Activated T-helper 1 cell treated with anti-CD3 and anti-CD28 coated beads, Interleukin-12 subunit alpha, Interleukin-12 subunit beta, Interleukin-2, Interleukin-4 antibody, amounts not matched to agents 30 ng/mL and 10 ng/mL and 1 ng/mL, durations not matched to agents 14 hours and 24 hours and 36 hours (primary cell): ENCODE measurements at places on chromosomes 3 and 15.

- H3K36me3 ChIP-seq: peaks cover 25% of the 10 kb centered on the region
- no peak overlapping the region for H3K4me3 ChIP-seq
- DNase-seq: no peak
- no peak overlapping the region for H3K27ac ChIP-seq
Measured at GRCh38 chr15:65738649-65739048, 53.4 kb downstream of the DENND4A start.

DNA sequence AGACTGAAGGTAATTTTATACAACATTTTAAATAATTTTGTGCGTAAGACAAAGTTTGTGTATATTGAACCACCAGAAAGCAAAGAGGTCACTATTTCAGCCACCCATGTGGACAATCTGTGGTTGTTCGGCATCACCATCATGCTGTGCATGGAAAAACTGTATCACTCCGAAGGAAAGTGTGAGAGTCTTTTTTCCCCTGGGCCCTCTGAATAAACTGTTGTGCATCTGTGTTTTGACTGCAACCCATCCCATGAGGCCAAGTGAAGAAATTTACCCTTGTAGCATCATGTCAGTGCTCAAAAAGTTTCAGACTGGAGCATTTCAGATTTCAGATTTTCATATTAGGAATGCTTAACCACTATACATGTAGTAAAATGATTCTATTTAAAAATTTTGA is 85.3 kb downstream of the IMPG2 start:
- DNase-seq: no peak
- H3K4me3 ChIP-seq: no peak overlapping the region
- no peak overlapping the region for H3K27ac ChIP-seq
- H3K27me3 ChIP-seq: no peaks in the 10 kb centered on the region
- no peaks in the 10 kb centered on the region for H3K4me1 ChIP-seq

DNA sequence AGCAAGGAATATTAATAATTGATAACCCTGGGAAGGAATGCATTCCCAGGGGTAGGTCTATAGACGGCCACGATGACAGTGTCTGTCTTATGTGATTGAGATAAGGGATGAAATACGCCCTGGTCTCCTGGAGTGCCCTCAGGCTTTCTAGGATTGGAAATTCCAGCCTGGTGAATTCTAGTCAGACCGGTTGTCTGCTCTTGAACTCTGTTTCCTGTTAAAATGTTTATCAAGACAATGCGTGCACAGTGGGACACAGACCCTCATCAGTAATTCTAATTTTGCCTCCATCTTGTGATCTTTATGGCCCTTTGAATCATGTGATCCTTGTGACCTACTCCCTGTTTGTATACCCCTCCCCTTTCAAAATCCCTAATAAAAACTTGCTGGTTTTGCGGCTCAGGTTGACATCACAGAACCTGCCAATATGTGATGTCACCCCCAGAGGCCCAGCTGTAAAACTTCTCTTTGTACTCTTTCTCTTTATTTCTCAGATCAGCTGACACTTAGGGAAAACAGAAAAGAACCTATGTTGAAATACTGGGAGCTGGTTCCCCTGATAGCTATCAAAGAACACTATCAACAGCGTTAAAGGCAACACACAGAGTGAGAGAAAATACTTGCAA is 183.3 kb downstream of the PDE8A start:
- no peak overlapping the region for H3K27ac ChIP-seq
- no peaks in the 10 kb centered on the region for H3K36me3 ChIP-seq
- no peak overlapping the region for H3K4me3 ChIP-seq
- peaks cover 4% of the 10 kb centered on the region for H3K4me1 ChIP-seq

DNA sequence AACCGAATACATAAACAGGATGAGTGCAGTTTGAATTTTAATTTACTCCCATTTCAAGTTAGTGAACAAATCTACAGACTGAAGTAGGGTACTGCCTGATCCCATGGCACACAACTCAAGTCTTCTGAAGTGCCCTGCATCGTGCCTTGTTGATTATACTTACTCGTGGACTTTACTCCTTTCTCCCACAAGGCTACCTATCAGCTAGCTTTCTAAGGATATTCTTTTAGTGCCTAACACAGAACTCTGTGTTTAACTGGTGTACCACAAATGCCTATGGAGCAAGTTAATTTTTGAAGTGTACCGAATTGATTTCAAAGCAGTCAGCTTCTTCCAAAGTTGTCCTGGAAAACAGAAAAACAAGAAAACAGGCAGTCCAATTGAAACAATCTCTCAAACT is 119.8 kb downstream of the TNIK start:
- H3K27ac ChIP-seq: no peak overlapping the region
- DNase-seq: no peak
- peaks cover 7% of the 10 kb centered on the region for H3K36me3 ChIP-seq
- H3K27me3 ChIP-seq: no peaks in the 10 kb centered on the region

DNA sequence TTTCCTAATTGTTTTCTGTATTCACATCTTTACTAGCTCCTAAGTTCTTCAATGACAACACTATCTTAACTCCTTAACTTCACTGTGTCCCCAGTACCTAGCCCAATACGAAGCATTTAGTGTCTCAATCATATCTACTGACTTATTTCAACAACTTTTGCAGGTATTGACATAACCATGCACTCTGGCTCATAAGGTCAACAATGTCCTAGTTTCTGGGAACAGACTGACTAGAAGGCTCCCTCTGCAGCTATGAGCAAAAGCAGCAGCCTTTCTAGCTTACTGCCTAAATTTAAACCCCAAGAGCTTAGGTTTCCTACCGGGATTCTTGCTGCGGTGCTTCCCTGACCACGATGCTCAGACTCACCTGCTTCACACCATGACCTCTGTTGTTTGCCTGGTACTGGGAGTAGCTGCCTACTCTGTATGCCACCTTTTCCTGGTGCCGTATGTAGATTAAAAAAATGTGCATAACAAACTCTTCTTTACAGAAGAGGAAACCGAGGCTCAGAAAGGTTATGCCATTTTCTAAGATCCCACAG is 767.7 kb downstream of the TUSC7 start:
- no peak overlapping the region for H3K27ac ChIP-seq
- H3K4me3 ChIP-seq: no peak overlapping the region
- no peaks in the 10 kb centered on the region for H3K4me1 ChIP-seq
- no peaks in the 10 kb centered on the region for H3K27me3 ChIP-seq
- H3K36me3 ChIP-seq: no peaks in the 10 kb centered on the region

DNA sequence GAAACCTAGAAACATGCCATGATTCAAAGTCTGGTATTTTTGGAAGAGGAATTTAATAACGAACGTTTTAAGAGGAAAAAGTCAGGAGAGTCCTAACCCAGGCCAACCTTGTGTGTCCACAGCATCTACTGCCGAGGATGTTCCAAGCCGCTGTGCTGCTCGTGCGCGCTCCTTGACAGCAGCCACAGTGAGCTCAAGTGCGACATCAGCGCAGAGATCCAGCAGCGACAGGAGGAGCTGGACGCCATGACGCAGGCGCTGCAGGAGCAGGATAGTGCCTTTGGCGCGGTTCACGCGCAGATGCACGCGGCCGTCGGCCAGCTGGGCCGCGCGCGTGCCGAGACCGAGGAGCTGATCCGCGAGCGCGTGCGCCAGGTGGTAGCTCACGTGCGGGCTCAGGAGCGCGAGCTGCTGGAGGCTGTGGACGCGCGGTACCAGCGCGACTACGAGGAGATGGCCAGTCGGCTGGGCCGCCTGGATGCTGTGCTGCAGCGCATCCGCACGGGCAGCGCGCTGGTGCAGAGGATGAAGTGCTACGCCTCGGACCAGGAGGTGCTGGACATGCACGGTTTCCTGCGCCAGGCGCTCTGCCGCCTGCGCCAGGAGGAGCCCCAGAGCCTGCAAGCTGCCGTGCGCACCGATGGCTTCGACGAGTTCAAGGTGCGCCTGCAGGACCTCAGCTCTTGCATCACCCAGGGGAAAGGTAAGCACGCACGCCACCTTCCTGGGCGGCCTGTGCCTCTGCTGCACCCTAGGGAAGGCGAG is 28.4 kb downstream of the PML start:
- no peak overlapping the region for H3K27ac ChIP-seq
- H3K36me3 ChIP-seq: peaks cover 30% of the 10 kb centered on the region
- DNase-seq: no peak

- peaks cover 30% of the 10 kb centered on the region for H3K27me3 ChIP-seq
- DNase-seq: no peak
- no peak overlapping the region for H3K4me3 ChIP-seq
- no peak overlapping the region for H3K27ac ChIP-seq
- peaks cover 18% of the 10 kb centered on the region for H3K4me1 ChIP-seq
- H3K36me3 ChIP-seq: no peaks in the 10 kb centered on the region
Measured at GRCh38 chr15:93231261-93231925, 142.4 kb upstream of the RGMA start.

- H3K27me3 ChIP-seq: peaks cover 3% of the 10 kb centered on the region
- no peak overlapping the region for H3K27ac ChIP-seq
- no peaks in the 10 kb centered on the region for H3K4me1 ChIP-seq
- no peak for DNase-seq
Measured at GRCh38 chr15:28021281-28022039, 77.7 kb downstream of the OCA2 start.

DNA sequence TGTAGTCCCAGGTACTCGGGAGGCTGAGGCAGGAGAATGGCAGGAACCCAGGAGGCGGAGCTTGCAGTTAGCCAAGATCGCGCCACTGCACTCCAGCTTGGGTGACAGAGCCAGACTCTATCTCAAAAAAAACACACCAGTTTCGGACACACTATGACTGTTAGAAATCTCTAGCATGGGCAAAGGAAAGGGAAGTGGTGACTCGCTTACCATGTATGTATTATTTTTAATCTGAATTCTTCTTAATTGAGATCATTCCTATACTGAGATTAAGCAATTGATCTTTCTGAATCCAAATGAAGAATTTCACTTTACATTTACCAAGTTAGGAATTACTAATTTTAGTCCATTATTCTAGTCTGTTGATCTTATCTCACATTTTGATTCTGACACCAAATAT is 459.2 kb upstream of the ALCAM start:
- no peak overlapping the region for H3K27ac ChIP-seq
- H3K36me3 ChIP-seq: no peaks in the 10 kb centered on the region
- H3K4me1 ChIP-seq: no peaks in the 10 kb centered on the region
- no peaks in the 10 kb centered on the region for H3K27me3 ChIP-seq

DNA sequence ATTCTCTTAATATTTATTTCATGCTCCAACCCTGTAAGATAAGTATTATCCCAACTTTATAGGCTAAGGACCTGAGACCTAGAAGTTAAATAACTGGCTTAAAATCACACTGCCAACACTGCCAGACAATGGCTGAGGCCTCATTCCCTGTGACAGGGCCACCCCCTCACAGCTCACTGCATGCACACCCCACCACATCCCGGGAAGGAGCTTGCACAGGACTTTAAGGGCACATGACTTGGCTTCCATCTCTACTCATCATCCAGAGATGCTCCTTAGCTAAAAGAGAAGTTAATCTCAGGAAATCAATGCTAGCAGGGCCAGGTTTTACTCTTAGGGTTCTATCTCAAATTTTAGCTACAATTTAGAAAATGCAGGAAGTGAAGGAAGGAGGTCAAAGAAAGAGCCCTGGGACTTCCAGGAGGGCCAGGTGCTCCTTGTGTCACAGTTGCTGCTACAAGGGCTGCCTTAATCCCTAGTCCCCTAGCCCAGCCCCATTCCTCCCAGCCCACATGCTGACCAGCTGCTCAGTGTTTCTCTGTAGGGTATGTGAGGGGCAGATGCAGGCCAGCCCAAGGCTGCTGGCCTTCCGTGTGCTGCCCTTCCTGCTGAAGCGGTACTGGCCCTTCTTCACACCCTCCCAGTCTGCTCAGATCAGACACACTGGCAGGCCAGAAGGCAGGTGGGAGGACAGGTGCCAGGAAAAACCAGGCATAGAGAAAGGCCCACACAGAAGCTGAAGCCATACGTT is 53.5 kb downstream of the WWTR1 start:
- no peak overlapping the region for H3K27ac ChIP-seq
- peaks cover 2% of the 10 kb centered on the region for H3K36me3 ChIP-seq
- H3K4me1 ChIP-seq: no peaks in the 10 kb centered on the region
- H3K27me3 ChIP-seq: peaks cover 11% of the 10 kb centered on the region
- H3K4me3 ChIP-seq: no peak overlapping the region

DNA sequence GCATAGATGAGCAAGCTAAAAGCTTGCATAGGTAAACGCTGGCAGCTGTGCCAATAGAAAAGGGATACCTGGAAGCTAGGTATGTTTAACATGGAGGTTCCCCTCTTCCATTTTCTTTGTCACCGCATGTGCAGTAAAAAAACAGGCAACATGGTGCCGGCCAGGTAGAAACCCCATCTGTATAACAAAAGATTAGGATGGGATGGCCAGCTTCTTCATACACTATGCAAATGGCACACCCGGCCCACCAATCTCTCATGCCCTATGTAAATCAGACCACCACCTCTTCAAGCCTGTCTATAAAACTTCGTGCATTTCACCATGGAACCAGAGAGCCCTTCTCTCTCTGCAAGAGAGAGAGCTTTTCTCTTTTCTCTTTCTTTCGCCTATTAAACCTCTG is 224.3 kb upstream of the P2RY1 start:
- H3K4me3 ChIP-seq: no peak overlapping the region
- peaks cover 2% of the 10 kb centered on the region for H3K27me3 ChIP-seq
- no peak overlapping the region for H3K27ac ChIP-seq

- H3K4me1 ChIP-seq: peaks cover 14% of the 10 kb centered on the region
- peaks cover 14% of the 10 kb centered on the region for H3K36me3 ChIP-seq
- no peak overlapping the region for H3K4me3 ChIP-seq
- DNase-seq: peak; percentile 25
Measured at GRCh38 chr15:22895465-22896190, 57.2 kb downstream of the NIPA2 start.

GRCh38 chr3:43159876-43160255 is 54.0 kb upstream of the POMGNT2 start:
- H3K36me3 ChIP-seq: peaks cover 7% of the 10 kb centered on the region
- no peak overlapping the region for H3K4me3 ChIP-seq
- DNase-seq: no peak
- H3K27ac ChIP-seq: no peak overlapping the region
- H3K27me3 ChIP-seq: no peaks in the 10 kb centered on the region
- H3K4me1 ChIP-seq: peaks cover 27% of the 10 kb centered on the region

DNA sequence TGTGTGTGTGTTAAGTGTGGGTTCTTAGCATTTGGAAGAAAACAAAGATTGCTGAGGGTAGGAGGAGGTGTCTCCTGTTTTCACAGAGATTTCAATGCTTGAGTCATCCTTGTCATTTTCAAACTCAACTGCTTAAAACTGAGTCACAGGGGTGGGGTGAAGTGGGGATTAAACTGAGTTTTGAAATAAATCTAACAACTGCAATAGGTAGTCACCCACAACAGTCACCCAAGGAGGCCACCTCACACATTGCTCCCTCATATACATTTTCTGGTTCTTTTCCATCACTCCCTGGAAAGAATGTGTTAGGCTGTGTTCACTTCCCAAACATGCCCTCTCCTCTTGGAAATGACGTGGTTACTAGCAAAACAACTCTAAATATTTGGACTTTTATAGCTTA is 187.7 kb upstream of the CMC1 start:
- H3K36me3 ChIP-seq: peaks cover 1% of the 10 kb centered on the region
- H3K4me3 ChIP-seq: no peak overlapping the region
- no peaks in the 10 kb centered on the region for H3K27me3 ChIP-seq
- H3K27ac ChIP-seq: no peak overlapping the region
- peaks cover 12% of the 10 kb centered on the region for H3K4me1 ChIP-seq

- H3K4me3 ChIP-seq: no peak overlapping the region
- no peaks in the 10 kb centered on the region for H3K4me1 ChIP-seq
- H3K27me3 ChIP-seq: no peaks in the 10 kb centered on the region
Measured at GRCh38 chr15:30941520-30941919, 37.8 kb downstream of the FAN1 start.

- no peaks in the 10 kb centered on the region for H3K36me3 ChIP-seq
- H3K4me3 ChIP-seq: no peak overlapping the region
Measured at GRCh38 chr3:131983689-131984088, 51.1 kb downstream of the CPNE4 start.
